Hematopoietic multipotent progenitor cell treated with erythropoietin and hydrocortisone succinate and interleukin-3 and kit ligand, for 6 days (in vitro differentiated cells): ENCODE measurements at places on chromosomes 2 and 18.

GRCh38 chr2:102181376-102181775, 5.4 kb upstream of the IL1RL2 start:
- no peak for DNase-seq

DNA sequence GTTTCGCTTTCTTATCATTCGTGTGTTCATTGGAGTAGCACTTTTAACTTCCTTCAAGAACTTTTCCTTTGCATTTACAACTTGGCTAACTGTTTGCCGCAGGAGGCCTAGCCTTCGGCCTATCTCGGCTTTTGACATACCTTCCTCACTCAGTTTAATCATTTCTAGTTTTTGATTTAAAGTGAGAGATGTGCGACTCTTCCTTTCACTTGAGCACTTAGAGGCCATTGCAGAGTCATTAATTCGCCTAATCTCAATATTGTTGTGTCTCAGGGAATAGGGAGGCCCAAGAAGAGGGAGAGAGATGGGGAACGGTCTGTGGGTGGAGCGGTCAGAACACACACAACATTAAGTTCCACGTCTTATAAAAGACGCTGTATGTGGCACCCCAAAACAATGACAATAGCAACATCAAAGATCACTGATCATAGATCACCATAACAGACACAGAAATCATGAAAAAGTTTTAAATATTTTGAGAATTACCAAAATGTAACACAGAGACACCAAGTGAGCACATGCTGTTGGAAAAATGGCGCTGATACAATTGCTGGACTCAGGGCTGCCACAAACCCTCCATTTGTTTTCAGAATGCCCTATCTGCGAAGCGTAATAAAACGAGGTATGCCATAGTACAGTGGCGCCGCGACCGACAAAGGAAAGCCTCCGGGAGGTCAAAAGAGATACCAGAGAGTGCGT, 553 bp downstream of the TIGD1 start:
- DNase-seq: peak; percentile 71

DNA sequence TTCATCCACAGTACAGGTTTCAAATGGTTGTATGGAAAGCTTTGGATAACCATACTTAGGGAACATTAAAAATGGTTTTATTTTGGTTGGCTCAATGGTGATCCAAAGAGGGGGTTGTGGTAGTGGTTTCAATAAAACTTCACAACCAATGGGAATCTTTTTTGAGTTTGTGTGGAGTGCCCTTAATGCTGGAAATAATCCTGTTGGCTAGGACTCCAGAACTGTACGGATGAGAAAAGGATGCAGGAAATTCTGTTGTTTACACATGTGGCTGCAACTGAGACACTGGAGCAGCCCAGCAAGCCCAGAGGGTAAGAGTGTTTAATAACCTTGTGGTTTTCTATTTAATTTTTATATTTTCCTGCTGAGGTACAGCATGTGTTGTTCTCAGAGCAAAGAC, at the start of gene CCDC102B:
CCDC102B (plus strand) TSS at position 210 of the 400 bp plus-strand sequence. CDS start 38,684 bp downstream, outside the sequence.
- no peak for DNase-seq

- peak; percentile 30 for DNase-seq
These were observed 14.1 kb downstream of the MERTK start for GRCh38 chr2:111912547-111912946.

- DNase-seq: no peak
These were observed 33.5 kb downstream of the MGAT5 start for GRCh38 chr2:134287323-134287722.

- no peak for DNase-seq
These were observed 84.6 kb downstream of the MAIP1 start for GRCh38 chr2:200039724-200040650.

- no peak for DNase-seq
These were observed 48.9 kb downstream of the FSIP2 start for GRCh38 chr2:185787227-185788145.
